ENCODE measurements at places on chromosomes 12 and 14.

GRCh38 chr12:101018540-101018939 lies 191.5 kb downstream of the SLC5A8 start:
- DNase-seq, result no peak

- DNase-seq, result no peak
Observed at GRCh38 chr12:96121271-96121711, 72.9 kb upstream of the ELK3 start.

- no peak for DNase-seq
Observed at GRCh38 chr14:105131241-105131640, 37.3 kb downstream of the JAG2 start.

DNA sequence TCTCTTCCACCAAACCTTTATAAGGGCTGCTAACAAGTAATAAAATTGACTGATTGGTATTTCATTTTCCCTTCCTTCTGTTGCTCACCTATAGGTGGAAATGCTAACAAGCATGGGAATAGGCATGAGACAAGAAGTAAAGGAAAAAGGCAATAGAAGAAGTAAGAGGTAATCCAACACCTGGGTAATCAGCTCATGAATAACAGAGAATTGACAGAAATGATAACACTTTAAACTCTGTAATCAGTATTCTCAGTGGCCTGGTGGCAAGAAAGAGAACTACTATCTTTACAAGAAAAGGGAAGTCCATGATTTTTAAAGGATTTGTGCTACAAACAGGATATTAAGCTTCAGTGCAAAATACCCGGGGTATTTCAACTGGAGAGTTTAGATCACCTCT lies 737.8 kb downstream of the RERGL start:
- DNase-seq, result no peak

DNA sequence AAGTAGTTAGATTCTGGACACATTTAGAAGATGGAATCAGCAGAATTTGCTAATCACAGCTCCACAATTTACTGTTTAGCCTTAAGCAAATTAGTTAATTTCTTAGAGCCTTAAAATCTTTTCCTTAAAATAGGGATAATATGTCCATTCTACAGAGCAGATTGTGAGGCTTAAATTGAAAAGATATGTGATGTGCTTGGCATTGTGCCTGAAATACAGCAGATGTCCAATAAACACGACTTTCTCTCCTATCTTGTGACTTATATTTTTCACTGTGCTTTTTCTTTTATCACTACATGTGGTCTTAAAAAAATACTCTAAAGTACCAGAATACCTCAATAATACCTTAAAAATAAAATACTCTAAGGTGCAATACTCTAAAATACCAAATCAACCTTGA lies 30.6 kb downstream of the CCER1 start:
- no peak for DNase-seq

DNA sequence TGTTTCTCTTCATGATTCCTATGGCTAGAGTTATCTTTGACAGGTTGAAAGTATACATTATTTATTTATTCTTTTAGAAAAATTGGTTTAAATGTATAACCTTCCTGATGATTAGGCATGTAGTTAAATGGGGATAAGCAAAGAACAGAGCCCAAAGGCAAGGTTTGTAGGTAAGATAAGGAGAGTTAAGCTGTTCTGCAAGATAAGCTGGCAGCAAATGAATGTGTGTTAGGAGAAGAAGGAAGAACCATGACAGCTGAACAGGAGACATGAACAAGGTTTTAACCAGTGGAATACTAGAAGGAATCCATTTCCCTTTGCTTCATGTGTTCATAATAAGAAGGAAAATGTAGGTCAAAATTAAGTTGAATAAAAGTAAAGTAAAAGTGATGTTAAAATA lies 1330.1 kb upstream of the USP15 start:
- DNase-seq, result no peak

DNA sequence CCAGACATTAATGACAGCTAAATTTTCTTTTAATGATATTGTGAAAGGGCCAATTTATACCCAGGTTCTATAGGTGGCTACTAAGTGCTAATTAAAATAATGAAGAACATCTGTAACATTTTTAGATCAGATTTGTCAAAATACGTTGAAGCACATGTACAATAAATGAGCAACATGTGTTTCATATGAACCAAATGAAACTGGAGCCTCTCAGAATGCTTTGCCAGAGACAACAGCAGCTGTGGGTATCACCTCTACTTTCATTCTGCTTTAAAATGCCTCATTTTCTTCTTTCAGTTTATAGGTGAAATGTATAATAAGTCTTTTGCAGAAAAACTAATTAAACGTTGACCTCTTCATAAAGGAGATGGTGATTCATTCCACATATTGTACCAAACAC lies 26.1 kb upstream of the MYF6 start:
- DNase-seq, result no peak

- no peak for DNase-seq
Observed at GRCh38 chr12:13304924-13305323, 108.4 kb downstream of the EMP1 start.

GRCh38 chr14:39102265-39102968 lies 618 bp downstream of the SEC23A start:
- DNase-seq, result peak; percentile 78

DNA sequence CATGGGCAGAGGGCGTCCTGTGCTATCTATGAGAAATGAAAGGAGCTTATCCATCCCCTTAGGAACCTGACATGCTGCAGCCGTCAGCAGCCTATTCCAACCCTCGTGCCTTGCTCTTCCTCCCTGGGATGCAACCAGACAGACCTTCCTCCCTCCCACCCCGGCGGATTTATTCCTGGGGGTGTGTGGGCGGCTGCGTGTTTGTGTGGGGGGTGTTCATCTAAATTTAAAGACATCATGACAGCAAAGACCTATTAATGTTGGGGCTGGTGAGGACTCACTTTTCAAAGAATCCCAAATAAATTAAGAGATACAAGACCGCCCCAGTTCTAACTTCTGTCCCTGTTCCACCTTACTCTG lies 52.0 kb downstream of the WSCD2 start:
- DNase-seq, result no peak

DNA sequence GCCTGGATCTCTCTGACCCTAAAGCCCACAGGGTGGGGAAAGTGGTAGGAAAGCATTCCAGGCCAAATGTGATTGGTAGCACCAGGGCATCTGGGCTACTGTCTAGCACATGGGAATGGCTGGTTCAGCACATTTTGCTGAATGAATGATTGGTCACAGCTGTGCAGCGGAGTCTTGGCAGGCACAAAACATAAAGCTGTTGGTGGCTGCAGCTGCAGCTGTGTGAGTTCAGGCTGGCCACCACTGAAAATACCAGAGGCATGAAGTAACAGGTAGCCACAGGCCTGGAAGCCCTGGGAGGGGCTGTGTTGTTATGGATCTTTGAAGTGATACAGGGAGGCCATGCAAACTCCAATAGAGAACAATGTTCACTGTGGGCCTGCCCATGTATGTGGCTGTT lies 72.7 kb downstream of the MYRFL start:
- peak; percentile 11 for DNase-seq
